ENCODE measurements at places on chromosomes 1 and 21. TPM values are rescaled to one million over a fixed set of nuclear protein-coding genes. Genes with fewer than 3 reads are reported as not detected.

Gene ABCA4
- under 0.01 TPM for total RNA-seq

Gene NBPF8
- 12.2 TPM for total RNA-seq

Gene SLC50A1
- total RNA-seq = 20.6 TPM

Gene BRDT
- not detected for total RNA-seq

Gene COL11A1
- 10.0 TPM for total RNA-seq

Gene LRP8
- 11.1 TPM for total RNA-seq

Gene SV2A
- 16.4 TPM for total RNA-seq

Gene TPTE
- total RNA-seq = not detected

Gene PRDM16
- not detected for total RNA-seq

Gene FAM3B
- total RNA-seq = not detected

DNA sequence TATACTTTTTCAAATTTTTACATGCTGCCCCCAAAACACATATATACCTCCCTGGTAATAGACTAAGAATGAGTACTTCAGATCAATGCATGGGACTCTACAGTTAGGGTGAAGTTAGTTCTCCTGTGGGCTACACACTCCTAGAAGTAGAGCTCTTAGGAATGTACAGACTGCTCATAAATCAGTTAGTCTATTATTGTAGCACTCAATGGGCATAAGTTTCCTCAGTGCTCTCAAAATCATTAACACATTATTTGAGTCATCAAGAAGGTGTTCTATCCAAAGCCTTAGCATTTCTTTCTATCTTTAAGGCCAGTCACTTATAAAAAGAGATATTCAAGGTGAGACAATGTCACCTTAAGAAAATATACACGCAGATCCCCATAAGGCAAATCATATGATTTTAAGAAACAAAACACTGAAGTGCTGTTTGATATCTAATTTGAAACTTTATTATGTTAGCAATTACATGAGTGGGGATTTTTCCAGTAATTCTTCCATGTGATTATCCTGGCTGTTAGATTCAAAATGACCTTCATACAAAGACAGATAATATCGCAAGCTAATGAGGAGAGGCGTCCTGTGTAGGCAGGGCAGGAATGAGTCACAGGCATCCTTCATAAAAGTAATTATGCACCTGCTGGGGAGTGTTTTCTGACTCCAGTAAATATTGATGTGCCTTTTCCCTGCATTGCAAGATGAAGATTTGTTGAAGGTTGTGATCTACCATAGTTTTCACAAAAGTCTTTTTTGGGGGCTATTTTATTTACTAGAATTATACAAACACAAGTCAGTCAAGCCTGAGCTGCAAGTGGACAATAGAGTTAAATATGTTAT lies 167.2 kb upstream of the ATP1B1 start:
- no peak for DNase-seq

GRCh38 chr1:161182214-161182613 lies 4.9 kb upstream of the B4GALT3 start:
- DNase-seq = peak; percentile 60

- peak; percentile 48 for DNase-seq
Observed at GRCh38 chr1:52669696-52670095, 28.5 kb downstream of the COA7 start.

GRCh38 chr1:180534214-180534613 lies 24.6 kb upstream of the OVAAL start:
- no peak for DNase-seq

DNA sequence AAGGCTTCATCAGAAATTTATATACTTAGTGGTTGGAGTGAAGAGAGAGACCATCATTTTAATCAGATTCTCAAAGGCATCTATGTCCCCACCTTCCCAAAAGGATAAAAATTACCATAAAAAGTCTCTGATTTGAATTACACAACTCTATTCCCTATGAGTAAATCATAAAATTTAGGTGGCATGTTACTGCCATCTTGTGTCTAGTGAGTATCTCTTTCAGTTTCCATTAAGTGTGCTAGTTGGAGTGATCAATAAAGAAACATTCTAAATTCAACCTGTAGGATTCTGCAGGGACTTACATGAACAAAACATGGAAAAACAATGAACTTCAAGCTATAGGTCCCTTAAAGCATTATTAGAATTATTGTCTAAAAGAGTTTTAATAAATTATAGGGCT lies 655.4 kb downstream of the LTN1 start:
- DNase-seq = peak; percentile 78

DNA sequence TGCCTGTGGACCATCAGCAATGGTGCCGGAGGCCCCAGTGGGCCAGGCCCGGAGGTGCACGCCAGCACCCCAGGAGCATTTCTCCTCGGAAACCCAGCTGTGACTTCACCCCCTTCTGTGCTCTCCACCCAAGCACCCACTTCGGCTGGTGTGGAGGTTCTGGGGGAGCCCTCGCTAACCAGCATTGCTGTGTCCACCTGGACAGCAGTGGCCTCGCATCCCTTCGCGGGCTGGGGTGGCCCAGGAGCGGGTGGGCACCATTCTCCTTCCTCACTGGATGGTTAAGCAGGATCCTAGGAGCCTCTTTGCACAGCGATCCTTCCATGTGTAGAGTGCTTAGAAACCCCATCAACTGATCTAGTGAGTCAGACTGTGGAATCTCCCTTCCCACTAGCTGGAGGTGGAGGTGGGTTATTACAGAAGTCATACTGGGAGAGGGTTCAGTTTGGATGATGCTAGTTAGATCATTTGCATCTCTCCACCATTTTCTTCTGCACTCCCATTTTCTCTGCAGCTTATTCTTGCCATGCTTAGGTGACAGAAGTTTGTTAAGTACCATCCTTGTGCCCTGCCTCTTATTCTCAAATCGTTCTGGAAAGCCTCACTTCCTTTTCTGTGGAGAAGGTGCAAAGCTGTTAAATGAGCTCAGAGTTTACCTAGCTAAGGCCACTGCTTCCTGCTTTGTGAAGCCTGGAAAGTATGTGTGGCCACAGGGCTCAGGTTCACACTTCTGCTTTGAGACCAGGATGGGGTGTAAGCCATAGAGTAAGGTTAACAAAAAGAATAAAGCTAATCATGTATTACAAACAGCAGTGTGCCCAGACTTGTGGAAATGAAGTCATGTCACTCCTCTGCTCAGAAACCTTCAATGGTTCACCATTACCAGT lies 32.3 kb downstream of the TBX19 start:
- peak; percentile 41 for DNase-seq

- no peak for DNase-seq
Observed at GRCh38 chr1:103190766-103191165, 82.4 kb upstream of the COL11A1 start.

- peak; percentile 85 for DNase-seq
Observed at GRCh38 chr21:29656504-29657239, 283.1 kb downstream of the GRIK1 start.

DNA sequence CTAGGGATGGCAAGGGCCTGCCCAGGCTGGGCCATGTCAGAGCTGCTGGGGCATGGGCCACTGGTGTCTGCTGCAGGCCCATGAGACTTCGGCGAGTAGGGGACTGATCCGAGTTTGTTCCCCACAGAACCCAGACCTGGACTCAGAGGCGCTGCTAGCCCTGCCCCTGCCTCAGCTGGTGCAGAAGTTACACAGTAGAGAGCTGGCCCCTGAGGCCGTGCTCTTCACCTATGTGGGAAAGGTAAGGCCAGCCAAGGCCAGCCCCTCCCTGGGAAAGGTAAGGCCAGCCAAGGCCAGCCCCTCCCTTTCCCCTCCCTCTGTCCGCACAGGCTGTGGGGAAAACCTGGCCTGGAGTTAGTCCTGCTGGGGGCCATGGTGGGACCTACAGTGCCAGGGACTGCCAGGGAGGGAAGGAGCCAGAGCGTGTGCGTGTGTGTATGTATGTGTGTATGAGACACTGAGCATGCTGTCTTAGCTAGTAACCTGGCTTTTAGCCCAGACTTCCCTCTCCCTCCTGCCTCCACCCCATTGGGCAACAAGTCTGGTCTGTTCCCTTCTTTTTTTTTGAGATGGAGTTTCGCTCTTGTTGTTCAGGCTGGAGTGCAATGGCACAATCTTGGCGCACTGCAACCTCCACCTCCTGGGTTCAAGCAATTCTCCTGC lies 8.0 kb downstream of the FAAH start:
- DNase-seq = peak; percentile 95

DNA sequence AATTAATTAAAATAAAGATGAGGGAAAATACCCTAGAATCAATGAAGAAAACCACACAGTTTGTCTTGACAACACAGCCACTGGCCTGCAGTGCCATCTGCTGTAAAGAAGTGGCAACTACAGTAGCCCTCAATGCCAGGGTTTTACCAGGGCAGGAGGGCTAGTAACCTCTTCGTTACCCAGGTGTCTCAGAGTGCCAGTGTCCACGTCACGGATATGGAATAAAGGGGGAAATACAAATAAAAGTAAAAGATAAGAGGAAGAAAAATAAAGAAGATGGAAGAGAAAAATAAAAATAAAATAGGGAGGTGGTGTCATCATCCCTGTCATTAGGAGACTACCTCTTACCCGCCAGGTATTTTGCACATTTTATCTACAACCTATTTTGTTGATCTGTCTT lies 14.2 kb upstream of the SLC44A3 start:
- DNase-seq = peak; percentile 61

DNA sequence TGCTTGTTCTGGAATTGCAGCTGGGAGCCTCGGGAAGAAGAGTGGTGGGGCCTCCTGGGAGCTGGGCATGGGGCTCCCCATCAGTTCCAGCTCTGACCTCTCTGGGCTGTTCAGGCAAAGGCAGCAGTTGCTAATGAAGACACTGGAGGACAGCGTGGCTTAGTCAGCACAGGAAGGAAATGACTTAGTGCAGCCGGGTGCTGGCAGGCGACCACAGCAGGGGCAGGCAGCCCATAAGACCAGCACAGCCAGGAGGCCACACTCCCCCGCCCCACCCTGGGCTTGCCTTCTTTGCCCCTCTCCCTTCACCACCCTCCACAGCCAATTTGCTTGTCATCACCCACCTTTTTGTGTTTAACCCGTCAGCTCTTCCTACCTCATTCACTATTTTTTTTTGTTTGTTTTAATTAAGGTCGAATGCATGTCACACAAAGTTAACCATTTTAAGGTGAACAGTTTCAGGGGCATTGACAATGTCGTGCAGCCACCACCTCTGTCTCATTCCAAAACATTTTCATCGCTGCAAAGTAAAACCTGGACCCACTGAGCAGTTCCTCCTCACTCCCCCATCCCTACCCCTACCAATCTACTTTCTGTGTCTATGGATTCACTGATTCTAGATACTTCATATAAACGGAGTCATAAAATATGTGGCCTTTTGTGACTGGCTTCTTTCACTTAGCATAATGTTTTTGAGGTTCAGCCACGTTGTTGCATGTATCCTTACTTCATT lies 10.9 kb downstream of the OLIG2 start:
- peak; percentile 71 for DNase-seq

GRCh38 chr1:244354810-244355278 lies 96.9 kb downstream of the ADSS2 start:
- peak; percentile 13 for DNase-seq

DNA sequence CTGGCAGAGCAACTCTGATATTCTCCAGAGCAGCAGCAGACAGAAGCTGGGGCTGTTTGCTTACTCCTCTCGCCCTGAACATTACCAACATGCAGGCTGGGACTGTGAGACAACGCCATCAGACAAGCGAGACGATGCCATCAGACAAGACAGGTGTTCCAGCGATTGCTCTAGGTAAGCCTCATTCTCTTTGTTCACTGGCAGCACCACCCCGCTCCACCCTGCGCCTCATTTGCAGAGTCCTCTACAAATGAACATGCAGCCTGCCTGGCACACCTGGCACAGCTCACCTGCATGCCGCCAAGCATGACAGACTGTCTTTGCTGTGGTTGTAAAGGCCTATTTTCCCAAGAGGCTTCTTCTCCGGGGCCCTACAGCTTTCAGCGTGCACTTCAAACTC lies 346.2 kb downstream of the SMYD3 start:
- no peak for DNase-seq

DNA sequence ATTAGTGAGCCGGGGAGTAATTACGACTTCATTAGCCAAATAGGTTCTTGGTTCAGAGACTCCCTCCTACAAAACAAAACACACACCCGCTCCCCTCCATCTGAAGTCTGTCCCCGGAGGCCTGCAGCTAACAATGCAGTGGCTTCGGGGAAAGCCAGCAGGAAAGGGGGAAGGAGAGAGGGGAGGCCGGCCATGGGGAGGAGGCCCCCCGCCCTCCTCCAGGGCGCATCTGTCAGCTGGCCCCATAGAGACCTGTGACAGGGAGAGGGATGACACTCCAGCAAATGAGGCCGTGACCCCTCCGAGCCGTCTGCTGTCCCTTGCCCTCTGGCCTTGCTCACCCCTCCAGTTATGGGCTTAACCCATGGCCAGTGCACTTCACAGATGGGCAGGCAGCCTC lies 12.1 kb upstream of the CNTN2 start:
- DNase-seq = no peak

DNA sequence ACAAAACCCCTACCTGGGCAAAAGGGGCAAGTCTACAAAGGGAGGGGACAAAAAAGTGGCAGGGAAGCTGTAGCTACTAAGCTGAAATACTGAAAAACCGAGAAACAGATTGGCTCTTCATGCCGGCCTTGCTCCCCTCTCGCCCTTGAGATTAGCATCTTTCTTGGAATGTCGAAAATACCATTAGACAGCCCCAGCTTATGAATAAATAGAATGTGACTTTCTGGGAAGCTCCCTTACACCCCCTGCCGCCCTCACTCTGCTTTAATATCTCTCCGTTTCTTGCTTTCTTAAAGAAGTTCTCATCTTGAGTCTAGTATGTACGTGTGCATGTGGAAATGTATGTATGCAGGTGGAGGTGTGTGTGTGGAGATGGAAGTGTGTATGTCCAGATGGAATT lies 14.1 kb downstream of the TRAF3IP3 start:
- no peak for DNase-seq

- DNase-seq = no peak
Observed at GRCh38 chr1:184424945-184425344, 38.1 kb downstream of the C1orf21 start.

GRCh38 chr1:184959626-184960025 lies 14.7 kb downstream of the NIBAN1 start:
- DNase-seq = no peak

GRCh38 chr1:66490816-66491215 lies 43.1 kb upstream of the SGIP1 start:
- peak; percentile 63 for DNase-seq

GRCh38 chr1:221419513-221420095 lies 322.3 kb downstream of the DUSP10 start:
- DNase-seq = peak; percentile 92

- DNase-seq = no peak
Observed at GRCh38 chr1:226210571-226211176, 12.8 kb upstream of the MIXL1 start.

- peak; percentile 65 for DNase-seq
Observed at GRCh38 chr1:205813755-205814058, 709 bp upstream of the SLC41A1 start.

DNA sequence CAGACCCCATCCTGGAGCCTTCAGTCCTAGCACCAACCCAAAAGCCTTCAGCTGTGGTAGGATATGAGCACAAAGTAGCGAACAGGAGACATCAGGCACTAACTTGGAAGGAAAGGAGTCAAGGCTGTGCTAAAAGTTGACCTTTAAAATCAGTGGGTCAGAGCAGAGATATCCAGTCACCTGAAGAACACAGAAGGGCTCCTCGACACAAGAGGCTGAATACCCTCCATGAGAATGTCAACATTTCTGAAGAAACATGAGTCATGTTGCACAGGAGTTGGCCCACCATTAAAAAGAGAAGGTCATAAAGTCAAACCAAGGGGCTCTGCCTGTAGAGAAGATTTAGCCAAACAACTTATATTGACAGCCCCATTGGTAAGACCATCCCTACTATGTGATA lies 172.5 kb downstream of the PLPP3 start:
- peak; percentile 21 for DNase-seq

All from IMR-90 (cell line).